NCI-H2029 treated with DMSO at 0.1 percent for 48 hours (cell line): ENCODE measurements at places on chromosomes 7 and 10.

DNA sequence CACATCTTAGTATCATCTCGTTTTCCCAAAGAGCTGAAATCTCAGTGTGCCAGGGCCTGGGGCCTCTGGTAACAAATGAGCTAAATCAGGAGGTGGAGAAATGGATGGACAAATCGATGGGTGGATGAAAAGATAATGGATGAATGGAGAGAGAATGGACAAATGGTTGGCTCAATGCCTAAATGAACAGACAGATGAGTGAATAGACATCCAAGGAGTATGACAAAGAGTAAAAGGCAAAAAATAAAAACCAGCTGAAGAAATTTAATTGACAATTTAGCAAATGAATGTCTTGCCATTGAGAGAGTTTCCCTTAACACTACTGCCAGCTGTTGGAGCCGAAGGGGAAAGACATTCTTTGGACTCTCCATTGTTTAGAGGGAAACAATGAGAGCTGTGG, 8.0 kb downstream of the SYCE1 start:
- DNase-seq = no peak

DNA sequence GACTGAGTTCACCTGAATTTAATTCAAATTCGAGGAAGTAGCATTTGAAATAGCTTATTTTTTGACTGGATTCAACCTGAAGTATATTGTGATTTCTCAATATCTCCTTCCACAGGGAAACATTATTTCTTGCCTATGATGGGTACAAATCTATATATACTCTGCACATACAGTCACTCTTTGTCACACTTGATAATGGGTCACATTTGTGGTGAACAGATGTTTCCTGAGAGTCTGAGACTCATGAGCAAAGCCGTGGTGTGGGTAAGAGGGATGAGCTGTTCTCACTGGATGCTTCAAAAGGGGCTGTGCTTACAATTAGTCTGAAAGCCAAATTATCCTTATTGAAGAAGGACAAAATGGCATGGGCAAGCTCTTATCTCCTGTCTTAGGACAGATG, 18.0 kb upstream of the TBXAS1 start:
- DNase-seq = no peak

DNA sequence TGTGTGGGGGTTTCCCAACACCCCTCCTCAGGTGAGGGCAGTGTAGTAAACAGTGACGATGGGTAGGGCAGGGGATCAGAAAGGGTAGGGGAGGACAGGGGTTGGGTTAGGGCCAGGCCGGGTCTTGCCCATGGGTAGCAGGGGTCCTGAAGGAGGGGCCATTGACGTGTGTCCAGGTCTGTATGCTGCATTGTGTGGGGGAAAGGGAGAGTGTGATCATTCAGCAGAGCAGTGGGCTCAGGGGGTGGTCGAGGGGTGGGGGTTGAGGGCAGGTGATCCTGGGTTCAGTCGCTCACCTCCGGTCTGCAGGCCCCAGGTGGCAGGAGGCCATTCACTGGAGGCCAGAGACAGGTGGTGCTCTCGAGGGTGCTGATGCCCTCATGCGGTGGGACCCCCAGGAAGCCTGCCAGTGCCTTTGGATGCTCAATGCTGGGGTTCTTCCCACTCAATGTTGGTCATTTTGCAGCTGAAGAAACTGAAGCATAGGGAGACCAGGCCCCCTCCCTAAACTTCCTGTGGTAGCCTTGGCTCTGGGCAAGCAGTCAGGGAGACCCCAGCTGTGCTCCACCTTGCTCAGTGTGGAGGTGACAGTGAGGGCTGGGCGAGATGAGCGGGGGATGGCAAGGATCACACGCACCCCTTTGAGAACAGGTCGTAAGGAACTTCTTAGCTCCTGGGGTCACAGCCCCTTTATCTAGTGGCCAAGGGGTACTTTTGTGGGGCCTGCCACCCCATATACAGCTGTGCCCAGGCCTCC, 48.8 kb upstream of the CAMK2B start:
- DNase-seq = no peak

DNA sequence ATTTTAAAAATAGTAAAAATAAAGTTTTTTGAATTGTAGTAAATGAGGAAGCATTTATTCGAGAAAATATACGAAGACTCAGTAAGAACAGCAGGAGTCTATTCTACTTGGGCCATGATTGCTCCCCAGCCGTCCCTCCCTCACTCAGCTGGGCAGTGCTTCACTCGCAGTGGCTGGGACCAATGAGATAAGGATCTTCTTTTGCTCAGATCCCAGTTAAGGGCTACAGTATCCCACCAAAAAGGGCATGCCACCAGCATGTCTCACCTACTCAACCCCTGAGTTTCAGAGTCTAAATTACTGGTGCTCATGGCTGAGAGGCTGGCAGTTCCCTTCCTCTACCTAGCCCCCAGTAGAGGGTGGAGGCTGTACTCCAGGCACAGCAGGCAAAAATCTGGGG, 455.7 kb upstream of the PFKP start:
- no peak for DNase-seq

- no peak for DNase-seq
Observed at GRCh38 chr7:18724318-18724717, 228.8 kb downstream of the HDAC9 start.
